ENCODE measurements at places on chromosomes 1 and 21. TPM values are rescaled to one million over a fixed set of nuclear protein-coding genes. Genes with fewer than 3 reads are reported as not detected.

Gene HPDL
- total RNA-seq: 26.8 TPM

DNA sequence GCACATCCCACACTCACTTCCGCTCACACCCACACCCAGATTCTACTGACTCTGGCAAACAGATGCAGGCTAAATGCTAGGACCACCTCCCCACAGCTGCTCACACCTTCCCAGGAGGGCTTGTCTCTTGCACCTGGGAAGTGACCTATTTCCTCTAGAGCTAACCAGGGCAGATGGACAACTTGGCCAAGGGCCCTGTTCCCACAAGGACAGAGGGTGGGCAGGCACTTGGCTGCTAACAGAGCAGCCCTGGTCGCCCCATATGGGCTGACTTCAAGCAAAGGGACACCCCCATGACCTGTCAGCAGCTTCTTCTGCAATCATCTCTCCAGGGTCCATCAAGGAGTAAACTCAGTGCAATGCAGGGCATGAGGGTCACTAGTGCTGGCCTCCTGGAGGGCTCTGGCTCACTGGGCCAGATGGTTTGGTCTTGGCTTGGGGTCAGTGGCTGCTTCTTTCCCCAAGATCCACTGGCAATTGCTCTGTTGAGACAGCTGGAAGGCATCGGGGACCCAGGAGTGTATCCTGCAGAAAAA lies 641.5 kb downstream of the PLPP3 start:
- H3K27me3 ChIP-seq: no peaks in the 10 kb centered on the region
- H3K36me3 ChIP-seq: no peaks in the 10 kb centered on the region
- H3K4me3 ChIP-seq: no peak overlapping the region
- H3K27ac ChIP-seq: no peak overlapping the region

Gene LYPLA2
- total RNA-seq: 88.4 TPM

- peaks cover 45% of the 10 kb centered on the region for H3K4me1 ChIP-seq
- no peak for DNase-seq
- no peaks in the 10 kb centered on the region for H3K36me3 ChIP-seq
- H3K4me3 ChIP-seq: no peak overlapping the region
These were observed 7.0 kb upstream of the PLEKHA6 start for GRCh38 chr1:204366759-204367158.

GRCh38 chr21:34630536-34631143 lies 15.7 kb upstream of the RCAN1 start:
- H3K4me1 ChIP-seq: no peaks in the 10 kb centered on the region
- no peak for DNase-seq
- no peak overlapping the region for H3K27ac ChIP-seq
- peaks cover 17% of the 10 kb centered on the region for H3K27me3 ChIP-seq

- no peak for DNase-seq
- H3K27me3 ChIP-seq: no peaks in the 10 kb centered on the region
- no peak overlapping the region for H3K4me3 ChIP-seq
- H3K27ac ChIP-seq: no peak overlapping the region
- no peaks in the 10 kb centered on the region for H3K36me3 ChIP-seq
- H3K4me1 ChIP-seq: no peaks in the 10 kb centered on the region
These were observed 255.0 kb downstream of the VAV3 start for GRCh38 chr1:107710005-107710404.

- peaks cover 39% of the 10 kb centered on the region for H3K4me1 ChIP-seq
- peaks cover 18% of the 10 kb centered on the region for H3K36me3 ChIP-seq
- no peak overlapping the region for H3K27ac ChIP-seq
- no peaks in the 10 kb centered on the region for H3K27me3 ChIP-seq
These were observed 21.8 kb downstream of the USP25 start for GRCh38 chr21:15751546-15751945.

DNA sequence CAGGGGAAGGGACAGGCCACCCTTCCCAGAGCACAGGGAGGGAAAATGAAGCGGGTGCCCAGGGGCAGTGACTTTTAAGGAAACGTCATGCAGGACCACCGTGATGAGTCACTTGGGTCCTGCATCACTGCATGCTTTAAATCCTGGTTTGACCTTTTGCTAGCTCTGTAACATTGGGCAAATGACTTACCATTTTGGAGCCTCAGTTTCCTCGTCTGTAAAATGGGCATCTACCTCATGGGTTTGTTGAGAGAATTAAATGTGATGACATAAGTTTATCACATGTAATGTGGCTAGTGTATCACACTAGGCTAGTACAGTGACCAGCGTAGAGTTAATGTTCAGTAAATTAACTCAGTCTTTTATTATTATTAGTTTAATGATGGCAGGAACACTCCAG lies 114.8 kb upstream of the IGSF21 start:
- no peaks in the 10 kb centered on the region for H3K27me3 ChIP-seq
- H3K36me3 ChIP-seq: no peaks in the 10 kb centered on the region
- no peak for DNase-seq
- no peak overlapping the region for H3K27ac ChIP-seq
- no peaks in the 10 kb centered on the region for H3K4me1 ChIP-seq

DNA sequence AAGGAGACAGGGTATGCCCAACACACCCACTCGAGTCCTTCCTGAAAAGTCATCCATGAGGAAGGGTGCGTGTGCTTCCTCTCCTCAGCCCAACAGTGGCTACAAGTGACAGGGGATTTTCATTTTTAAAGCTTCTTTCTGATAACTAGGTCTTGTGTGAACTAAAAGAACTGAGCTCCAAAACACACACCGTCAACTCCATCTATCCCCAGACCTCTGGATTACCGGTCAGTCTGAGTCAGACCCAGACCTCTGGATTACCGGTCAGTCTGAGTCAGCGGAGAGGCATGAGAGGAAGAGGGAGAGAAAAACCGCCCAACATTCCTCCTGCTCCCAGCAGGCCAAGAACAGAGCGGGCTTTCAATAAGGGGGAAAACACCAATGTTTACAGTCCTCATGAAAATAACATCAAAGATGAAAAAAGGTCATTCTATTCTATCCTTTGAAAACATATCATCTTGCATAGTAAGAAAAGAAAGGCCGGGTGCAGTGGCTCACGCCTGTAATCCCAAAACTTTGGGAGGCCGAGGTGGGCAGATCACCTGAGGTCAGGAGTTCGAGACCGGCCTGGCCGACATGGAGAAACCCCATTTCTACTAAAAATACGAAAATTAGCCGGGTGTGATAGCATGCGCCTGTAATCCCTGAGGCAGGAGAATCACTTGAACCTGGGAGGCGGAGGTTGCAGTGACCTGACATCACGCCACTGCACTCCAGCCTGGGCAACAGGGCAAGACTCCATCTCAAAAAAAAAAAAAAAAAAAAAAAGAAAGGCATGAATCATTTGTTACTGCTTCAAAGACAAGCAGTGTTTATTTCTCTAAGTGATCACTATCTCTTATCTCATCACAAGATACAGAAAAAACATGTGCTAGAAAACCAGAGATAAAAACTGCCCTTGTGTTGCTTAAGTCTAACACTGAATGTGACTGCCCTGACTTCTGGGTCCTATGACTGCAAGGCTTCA lies 3.4 kb downstream of the PTTG1IP start:
- peaks cover 74% of the 10 kb centered on the region for H3K4me1 ChIP-seq
- peak overlapping the region; percentile 78 for H3K27ac ChIP-seq
- no peaks in the 10 kb centered on the region for H3K27me3 ChIP-seq
- H3K36me3 ChIP-seq: peaks cover 22% of the 10 kb centered on the region
- DNase-seq: no peak

GRCh38 chr1:216640100-216640499 lies 83.1 kb downstream of the ESRRG start:
- no peak overlapping the region for H3K27ac ChIP-seq
- H3K36me3 ChIP-seq: no peaks in the 10 kb centered on the region
- H3K4me3 ChIP-seq: no peak overlapping the region
- DNase-seq: no peak
- no peaks in the 10 kb centered on the region for H3K27me3 ChIP-seq

DNA sequence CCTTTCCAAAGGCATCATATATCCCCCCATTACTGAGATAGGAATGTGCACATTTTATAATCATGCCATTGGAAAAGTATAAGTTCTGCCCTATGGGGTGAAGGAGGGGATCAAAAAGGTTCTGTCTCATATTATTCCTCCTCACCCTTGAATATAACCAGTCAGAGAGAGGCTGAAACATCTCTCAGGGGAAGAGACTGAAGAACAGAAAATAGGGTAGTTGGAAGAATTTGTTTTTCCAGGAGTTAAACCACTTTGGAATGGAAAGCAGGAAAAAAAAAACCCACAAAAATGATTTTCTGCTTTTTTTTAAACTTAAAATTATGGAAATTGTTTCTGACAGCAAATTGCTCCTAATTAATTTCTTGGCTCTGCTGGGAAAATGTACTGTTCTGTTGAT lies 52.8 kb upstream of the BEND5 start:
- no peak overlapping the region for H3K27ac ChIP-seq
- H3K27me3 ChIP-seq: peaks cover 24% of the 10 kb centered on the region
- H3K4me3 ChIP-seq: no peak overlapping the region
- no peaks in the 10 kb centered on the region for H3K4me1 ChIP-seq
- no peaks in the 10 kb centered on the region for H3K36me3 ChIP-seq

DNA sequence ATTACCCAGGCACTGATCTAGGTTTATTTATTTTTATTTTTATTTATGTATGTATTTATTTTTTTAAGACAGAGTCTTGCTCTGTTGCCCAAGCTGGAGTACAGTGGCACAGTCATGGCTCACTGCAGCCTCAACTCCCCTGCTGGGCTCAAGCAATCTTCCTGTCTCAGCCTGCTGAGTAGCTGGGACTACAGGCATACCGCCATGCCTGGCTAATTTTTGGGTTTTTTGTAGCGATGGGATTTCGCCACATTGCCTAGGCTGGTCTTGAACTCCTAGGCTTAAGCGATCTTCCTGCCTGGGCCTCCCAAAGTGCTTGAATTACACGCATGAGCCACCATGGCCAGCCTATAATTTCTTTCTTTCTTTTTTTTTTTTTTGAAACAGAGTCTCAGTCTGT lies 9.4 kb downstream of the PHACTR4 start:
- no peaks in the 10 kb centered on the region for H3K27me3 ChIP-seq
- H3K4me1 ChIP-seq: peaks cover 11% of the 10 kb centered on the region
- H3K4me3 ChIP-seq: no peak overlapping the region
- peaks cover 35% of the 10 kb centered on the region for H3K36me3 ChIP-seq
- DNase-seq: no peak

Gene TDRD5
- total RNA-seq: not detected

Gene AMPD1
- not detected for total RNA-seq

Gene CD1E
- total RNA-seq: not detected

DNA sequence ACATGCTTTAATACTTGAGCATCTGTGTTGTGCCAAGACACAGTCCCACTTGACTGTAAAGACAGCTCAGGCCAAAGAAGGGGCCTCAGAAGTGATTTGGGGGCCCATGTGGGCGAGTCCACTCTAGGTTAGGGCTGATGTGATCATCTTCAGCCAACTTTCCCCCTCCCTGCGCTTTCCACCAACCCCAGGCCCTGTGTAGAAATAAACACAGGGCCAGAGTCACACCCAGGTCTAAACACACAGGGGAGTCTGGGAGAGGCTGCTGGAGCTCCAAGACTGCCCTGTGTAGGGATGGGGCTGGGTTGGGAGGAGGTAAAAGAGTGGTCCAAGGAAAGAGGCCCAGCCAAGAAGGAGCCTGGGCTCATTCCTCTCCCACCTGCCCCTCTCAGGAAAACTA lies 2.5 kb upstream of the WNT2B start:
- peaks cover 68% of the 10 kb centered on the region for H3K27me3 ChIP-seq
- no peaks in the 10 kb centered on the region for H3K36me3 ChIP-seq
- no peak for DNase-seq
- H3K4me1 ChIP-seq: peaks cover 8% of the 10 kb centered on the region
- no peak overlapping the region for H3K27ac ChIP-seq

Gene KLHDC9
- not detected for total RNA-seq

- H3K4me3 ChIP-seq: no peak overlapping the region
- H3K4me1 ChIP-seq: no peaks in the 10 kb centered on the region
- no peaks in the 10 kb centered on the region for H3K36me3 ChIP-seq
- no peaks in the 10 kb centered on the region for H3K27me3 ChIP-seq
These were observed 47.8 kb downstream of the CHRM3 start for GRCh38 chr1:239434181-239434580.

DNA sequence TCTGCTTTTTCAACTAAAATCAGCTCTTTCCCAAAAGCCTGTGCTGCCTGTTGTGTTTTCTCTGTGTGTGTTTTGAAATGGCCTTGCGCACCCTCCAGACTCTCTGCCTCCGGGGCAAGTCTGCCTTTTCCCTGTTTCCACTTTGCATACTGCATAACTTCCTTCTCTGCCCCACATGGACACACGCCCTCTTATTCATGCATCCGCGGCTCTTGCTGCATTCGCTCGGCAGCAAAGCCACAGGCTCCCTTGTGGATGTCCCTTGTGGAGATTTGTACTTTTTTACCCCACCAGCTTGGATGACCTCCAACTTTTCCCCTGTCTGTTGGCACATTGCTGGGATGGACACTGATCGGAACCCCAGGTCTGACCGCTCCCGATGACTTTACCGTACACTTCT lies 147.6 kb downstream of the ADSS2 start:
- no peak for DNase-seq
- H3K4me1 ChIP-seq: peaks cover 5% of the 10 kb centered on the region
- no peaks in the 10 kb centered on the region for H3K36me3 ChIP-seq
- no peak overlapping the region for H3K4me3 ChIP-seq
- peaks cover 2% of the 10 kb centered on the region for H3K27me3 ChIP-seq
- H3K27ac ChIP-seq: no peak overlapping the region

Gene VPS45
- total RNA-seq: 21.9 TPM

- DNase-seq: no peak
- peaks cover 8% of the 10 kb centered on the region for H3K27me3 ChIP-seq
- H3K36me3 ChIP-seq: no peaks in the 10 kb centered on the region
- no peak overlapping the region for H3K4me3 ChIP-seq
These were observed 43.1 kb upstream of the PGBD5 start for GRCh38 chr1:230469271-230469670.

- H3K4me1 ChIP-seq: no peaks in the 10 kb centered on the region
- DNase-seq: no peak
- H3K27ac ChIP-seq: no peak overlapping the region
- H3K27me3 ChIP-seq: no peaks in the 10 kb centered on the region
- no peak overlapping the region for H3K4me3 ChIP-seq
These were observed 100.6 kb downstream of the CRYAA start for GRCh38 chr21:43269440-43269839.

DNA sequence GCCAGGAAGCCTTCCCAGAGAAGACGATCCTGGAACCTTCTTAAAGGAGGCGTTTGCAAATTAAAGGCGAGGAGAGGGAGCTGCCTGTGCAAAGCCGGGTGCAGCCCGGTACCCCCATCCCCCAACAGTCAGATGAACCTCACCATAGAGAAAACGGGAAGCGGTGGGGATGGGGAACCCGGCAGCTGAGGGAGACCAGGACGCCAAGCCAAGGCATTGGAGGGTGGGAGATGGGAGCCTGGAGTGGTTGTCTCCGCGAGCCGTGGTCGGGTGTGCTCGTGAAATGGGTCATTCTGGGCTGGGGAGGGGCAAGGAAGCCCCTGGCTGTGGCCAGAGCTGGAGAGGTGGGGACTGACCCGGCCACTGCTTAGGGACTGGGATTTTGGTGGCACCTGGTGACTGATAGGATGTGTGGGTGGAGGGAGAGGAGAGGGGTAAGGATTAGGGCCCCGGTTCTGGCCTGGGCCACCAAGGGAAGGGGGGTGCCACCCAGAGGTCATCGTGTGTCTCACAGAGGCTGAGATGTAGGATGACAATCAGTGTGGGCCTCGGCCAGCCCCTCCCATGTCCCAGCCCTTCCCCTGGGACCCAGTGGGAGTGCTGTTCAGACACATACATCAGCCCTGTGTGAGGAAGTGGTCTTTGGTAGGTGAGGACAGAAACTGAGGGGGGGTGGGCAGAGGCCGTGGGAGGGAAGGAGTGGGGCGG lies 676 bp upstream of the PADI2 start:
- H3K4me1 ChIP-seq: no peaks in the 10 kb centered on the region
- peaks cover 31% of the 10 kb centered on the region for H3K27me3 ChIP-seq
- no peak for DNase-seq
- no peak overlapping the region for H3K4me3 ChIP-seq

Gene BRDT
- not detected for total RNA-seq

Gene LAMC1
- total RNA-seq: 0.39 TPM

Gene KRTAP7-1
- not detected for total RNA-seq
